ENCODE measurements at places on chromosomes 6 and 20. TPM values are rescaled to one million over a fixed set of nuclear protein-coding genes. Genes with fewer than 3 reads are reported as not detected.

BIRC7 gene
- not detected for total RNA-seq

CLIC5 gene
- total RNA-seq: not detected

PBOV1 gene
- not detected for total RNA-seq

ZNF334 gene
- 2.0 TPM for total RNA-seq

Measured in airway epithelial cell (primary cell).